K562 (cell line): ENCODE measurements at places on chromosomes 7 and 10.
A peak's percentile ranks its signal among the peaks of the same experiment; 100 is the strongest.

DNA sequence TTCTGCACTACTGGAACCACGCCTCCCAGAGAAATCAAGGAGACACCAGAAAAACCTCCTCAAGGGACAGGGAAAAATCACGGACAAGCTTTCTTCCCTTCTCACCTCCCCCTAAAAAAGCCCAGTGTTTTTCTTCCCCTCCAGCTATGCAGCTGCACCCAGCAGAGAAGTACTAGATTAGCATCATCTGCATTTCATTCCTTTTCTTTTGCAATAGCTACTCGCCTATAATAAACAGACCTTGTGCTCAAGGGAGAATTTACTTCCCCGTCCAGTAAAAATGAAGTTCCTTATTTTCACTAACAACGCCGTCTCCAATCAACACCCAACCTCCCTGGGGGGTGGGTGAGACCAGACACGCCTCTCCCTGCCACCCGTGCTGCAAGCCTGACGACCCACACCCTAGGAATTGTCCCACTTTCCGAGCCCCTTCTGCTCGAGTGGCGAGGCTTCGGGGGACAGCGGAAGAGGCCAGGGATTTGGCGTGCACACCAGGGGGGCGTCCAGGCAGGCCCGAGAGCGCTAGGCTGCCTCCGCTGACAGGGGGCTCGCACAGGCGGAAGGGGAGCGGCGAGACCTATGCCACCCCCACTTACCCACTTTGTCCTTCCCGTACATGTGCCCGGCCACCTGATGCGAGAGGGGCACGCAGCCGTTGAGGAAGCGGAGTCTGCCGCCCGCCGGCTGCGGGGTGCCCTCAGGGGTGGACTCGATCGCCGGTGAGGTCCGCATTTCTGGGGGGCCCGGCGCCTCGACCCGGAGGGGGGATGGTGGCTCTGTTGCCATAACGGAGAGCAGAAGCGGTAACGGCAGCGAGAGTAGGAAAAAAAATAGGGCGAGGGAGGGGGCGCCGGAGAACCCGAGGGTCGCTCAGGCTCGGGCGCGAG lies 625 bp downstream of the IPMK start:
- peak; percentile 24 for DNase-seq

GRCh38 chr7:74656441-74656836 lies 1.1 kb upstream of the GTF2I start:
- peak; percentile 65 for DNase-seq

GRCh38 chr10:69065406-69066361 lies 22.2 kb upstream of the SRGN start:
- no peak for DNase-seq

GRCh38 chr7:104341546-104341945 lies 13.1 kb downstream of the LHFPL3 start:
- peak; percentile 44 for DNase-seq

DNA sequence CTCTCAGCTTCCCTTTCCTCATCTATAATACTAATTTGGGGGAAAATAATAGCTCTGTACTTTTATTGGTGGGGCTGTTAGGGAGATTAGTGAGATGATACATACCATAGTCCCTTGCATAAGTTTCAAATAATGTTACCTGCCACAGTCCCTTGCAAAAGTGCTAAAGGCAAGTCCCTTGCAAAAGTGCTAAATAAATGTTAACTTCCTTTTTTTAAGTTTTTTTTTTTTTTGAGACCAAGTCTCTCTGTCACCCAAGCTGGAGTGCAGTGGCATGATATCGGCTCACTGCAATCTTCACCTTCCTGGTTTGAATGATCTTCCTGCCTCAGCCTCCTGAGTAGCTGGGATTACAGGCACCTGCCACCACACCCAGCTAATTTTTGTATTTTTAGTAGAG lies 43.4 kb upstream of the SRGN start:
- no peak for DNase-seq

GRCh38 chr7:140146574-140146973 lies 30.2 kb downstream of the KDM7A start:
- no peak for DNase-seq

DNA sequence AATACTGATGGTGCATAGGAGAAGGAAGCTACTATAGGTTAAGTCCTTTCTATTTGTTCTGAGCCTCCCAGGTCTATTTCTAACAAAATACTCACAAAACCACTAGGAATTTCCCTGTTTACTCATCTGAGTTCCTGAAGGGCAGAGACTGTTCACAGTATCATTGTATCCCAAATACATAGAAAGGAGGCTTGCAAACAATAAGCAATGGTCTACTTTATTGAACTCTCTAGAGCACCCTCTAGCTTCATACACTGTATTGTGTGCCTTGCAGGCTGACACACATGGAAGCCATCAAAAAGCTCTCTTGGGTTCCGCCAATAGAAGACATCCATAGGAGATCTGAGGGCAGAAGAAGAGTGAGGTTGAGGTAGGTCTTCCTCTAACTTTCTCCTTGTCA lies 826.1 kb downstream of the GRM8 start:
- DNase-seq, result no peak

DNA sequence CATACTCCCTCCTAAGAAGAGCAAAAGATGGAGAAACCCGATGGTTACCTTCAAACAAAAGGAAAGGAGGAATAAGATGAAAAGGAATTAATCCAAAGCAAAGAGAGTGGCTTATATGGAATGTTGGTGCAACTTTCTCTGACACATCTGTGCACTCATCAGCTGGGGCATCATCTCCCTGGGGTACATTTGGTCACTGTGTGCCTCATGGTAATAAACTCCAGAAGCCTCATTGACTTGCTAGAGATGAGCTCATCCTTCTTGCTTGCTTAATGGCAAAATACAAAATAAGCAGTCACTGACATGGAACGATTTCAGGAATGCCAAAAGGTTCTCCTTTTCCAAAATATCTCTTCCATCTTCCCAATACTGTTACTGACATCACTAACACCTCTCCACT lies 22.5 kb downstream of the CAV1 start:
- no peak for DNase-seq

GRCh38 chr10:119273413-119273812 lies 66.0 kb downstream of the GRK5 start:
- no peak for DNase-seq

GRCh38 chr7:5532536-5533335 lies 109.1 kb upstream of the TNRC18 start:
- peak; percentile 38 for DNase-seq

DNA sequence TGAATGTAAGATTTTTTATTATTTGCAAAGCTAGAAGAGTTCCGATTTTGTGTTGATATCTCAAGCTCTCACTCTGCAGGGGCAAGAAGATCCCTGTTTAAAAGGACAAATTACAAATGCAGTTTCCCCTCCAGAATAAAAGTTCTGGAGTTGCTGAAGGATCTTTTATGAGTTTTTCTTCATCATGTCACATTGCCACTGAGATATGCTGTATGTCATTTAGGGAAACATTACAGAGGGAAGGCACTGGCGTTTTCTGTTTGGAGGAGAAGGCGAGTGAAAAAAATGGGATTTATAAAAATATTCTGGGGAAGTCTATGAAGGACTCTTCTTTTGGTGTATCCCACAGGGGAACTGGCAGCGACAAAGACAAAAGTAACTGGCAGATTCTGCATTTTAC lies 57.4 kb downstream of the POU6F2 start:
- DNase-seq, result no peak

DNA sequence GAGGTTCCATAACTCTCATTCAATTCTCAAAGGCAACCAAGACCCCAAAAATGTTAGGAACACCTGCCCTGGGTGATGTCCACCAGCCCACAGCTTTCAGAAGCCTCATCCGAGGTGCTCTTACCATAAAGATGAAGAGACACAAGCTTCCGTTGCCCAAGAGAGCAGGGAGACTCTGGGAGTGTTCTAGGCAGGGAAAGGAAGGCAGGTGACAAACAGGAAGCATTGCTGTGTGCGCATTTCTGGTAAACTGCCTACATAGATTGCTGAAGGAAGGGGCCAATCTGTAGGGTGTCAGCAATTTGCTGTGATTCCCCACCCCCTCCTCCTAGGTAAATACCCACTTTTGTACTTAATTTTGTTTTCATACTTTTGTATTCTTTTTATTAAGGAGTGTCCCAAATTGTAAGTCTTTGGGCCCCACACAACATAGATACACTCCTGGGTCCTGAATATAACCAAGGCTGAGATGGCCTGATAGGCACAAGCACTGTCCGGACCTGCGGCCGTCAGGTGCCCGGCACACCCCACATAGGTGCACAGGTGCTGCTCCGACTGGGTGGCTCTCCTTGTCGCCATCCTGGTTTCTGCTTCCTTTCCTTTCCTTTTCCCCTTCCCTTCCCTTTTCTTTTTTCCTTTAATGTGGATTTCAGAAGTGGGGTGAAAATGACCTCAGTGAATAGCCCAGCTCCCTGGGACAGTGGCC lies 51.4 kb upstream of the SMNDC1 start:
- DNase-seq, result no peak

DNA sequence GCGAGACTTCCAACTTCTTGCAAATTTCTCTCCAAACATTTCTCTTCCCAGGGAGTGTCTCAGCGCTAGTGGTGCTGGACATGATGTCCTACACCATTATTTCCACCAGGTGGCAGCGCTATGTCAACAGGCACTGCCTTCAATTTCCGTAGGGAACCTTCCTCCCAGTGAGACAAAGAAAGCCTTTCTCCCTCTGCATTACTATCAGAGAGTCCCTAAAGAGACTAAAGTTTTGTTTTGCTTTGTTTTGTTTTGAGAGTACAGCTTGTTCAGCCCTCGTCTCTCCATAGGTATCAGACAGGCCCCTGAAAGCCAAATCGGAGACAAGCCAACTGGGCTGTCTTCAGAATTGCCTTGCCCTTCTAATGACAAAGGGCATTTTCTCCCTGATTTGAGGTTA lies 44.2 kb upstream of the GGCT start:
- DNase-seq, result peak; percentile 73

- no peak for DNase-seq
Measured at GRCh38 chr7:119392-120163, 72.8 kb upstream of the FAM20C start.

- no peak for DNase-seq
Measured at GRCh38 chr10:107141524-107142061, 22.9 kb downstream of the SORCS1 start.

GRCh38 chr7:33251301-33251700 lies 121.9 kb downstream of the BBS9 start:
- DNase-seq, result no peak

DNA sequence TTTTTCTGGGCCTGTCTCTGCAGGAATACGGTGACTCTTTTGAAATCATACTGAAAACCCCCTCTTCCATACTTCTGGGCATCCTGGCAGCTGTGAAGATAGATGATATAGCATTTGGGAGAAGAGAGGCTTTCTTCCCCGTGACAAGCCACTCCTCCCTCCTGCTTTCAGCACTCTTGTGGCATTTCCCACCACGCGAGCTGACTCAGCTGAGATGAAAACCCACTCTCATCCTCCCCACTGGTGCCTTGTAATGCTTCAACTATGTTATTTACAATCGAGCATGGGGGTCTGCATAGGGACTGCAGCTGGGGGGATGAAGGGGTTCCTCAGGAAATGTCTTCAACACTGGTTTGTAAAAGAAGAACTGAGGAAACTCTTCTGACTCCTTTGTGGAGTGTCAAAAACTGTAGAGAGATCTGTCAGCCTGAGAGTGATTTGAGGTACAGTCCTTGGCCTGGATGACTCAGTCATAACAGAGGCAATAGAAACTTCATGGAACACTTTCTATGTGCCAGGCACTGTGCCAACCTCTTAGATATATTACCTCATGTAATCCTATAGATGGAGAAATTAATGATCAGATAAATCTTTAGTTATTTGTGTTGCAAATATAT lies 1.7 kb upstream of the TBATA start:
- DNase-seq, result no peak

DNA sequence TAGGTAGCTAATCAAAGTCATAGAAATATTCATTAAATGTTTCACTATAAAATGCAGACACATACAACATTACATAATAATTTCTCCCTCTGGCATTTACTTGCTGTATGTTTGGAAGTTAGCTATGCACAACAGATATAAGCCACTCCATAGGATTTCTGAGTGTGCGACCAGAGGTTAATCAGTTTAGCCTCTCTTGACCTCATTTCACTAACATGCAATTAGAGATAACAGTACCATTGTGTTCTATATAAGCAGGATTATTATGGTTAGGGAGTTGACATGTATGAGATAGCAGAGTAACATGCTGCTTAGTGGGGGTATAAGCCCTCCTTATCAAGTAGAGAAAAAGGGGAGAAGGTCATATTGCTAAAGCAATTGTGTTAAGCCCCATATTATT lies 26.4 kb downstream of the GLUD1 start:
- no peak for DNase-seq

- peak; percentile 49 for DNase-seq
Measured at GRCh38 chr7:107045195-107045960, 873 bp downstream of the PRKAR2B start.
